ENCODE measurements at places on chromosomes 5 and 9.

DNA sequence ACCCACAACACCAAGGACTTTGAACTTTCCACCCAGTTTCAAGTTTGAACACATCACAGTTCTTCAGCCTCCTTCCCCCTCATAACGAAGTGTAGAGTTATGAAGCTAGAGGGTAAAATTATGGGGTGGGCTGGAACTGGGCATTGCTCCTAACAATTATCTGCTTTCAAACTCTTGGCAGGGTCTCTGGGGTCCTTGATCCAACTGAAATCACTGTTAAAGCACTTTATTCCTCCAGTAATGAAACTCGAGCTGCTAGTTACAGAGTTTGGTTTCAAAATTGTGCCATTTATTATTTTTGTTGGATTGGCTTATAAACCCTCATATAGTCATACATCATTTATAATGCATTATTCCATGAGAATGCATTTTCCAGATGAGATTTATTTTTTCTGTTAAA, 158.5 kb downstream of the RGS3 start:
- no peak for DNase-seq

DNA sequence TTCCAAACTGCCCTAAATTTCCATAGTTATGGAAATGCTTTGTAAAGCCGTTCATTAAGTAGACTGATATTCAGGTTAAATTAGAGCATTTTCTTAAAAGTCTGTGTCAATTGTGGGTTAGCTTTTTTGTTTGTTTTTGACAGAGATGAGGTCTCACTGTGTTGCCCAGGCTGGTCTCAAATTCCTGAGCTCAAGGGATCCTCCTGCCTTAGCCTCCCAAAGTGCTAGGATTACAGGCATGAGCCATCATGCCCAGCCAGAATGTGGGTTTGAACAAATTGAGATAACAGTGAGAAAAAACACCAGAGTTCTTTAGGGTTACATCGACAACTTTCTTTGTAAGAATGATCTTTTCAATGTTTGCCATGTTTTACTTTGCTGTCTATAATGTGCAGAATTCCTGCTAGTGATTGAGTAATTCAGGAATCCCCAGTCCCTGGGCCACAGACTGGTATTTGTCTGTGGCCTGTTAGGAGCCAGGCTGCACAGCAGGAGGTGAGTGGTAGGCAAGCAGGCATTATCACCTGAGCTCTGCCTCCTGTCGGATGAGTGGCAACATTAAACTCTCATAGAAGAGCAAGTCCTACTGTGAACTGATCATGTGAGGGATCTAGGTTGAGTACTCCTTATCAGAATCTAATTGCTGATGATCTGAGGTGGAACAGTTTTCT, 80.5 kb downstream of the RAI14 start:
- DNase-seq = no peak

- DNase-seq = no peak
Measured at GRCh38 chr5:43926923-43927322, 323.9 kb downstream of the NNT start.

DNA sequence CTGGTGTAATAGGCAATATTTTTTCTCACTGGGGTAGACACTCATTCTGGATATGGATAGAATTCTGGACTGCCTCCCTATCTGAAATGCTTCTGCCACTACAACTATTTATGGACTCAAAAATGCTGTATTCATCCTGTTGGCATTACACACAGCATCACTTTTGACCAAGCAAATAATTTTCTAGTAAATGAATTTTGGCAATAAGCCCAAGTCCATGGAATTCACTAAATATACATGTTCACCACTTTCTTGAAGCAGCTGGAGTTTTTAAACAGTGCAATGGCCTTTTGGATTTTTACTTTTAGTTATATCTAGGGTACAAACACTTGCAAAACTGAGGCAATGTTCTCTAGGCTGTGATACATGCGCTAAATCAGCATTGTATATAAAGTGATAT, 724.9 kb upstream of the EDIL3 start:
- no peak for DNase-seq

DNA sequence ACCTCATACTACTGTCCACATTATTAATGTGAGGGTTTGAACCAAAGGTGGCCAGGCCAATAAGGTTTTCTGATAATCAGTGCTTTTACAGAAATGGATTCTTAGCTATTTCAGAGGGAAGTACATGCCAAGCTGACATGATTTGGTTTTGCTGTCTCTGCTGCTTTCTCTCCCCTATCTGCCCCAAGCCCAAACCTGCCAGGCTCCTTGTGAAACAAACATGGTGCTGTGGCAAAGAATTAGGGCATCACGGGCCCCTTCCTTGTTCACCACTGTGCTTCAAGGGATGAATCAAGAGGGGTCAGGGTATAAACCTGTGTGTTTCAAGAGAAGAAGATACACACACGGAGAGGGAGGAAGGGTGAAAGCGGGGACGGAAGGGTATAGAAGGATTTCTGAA, 41.3 kb upstream of the SMU1 start:
- peak; percentile 65 for DNase-seq

DNA sequence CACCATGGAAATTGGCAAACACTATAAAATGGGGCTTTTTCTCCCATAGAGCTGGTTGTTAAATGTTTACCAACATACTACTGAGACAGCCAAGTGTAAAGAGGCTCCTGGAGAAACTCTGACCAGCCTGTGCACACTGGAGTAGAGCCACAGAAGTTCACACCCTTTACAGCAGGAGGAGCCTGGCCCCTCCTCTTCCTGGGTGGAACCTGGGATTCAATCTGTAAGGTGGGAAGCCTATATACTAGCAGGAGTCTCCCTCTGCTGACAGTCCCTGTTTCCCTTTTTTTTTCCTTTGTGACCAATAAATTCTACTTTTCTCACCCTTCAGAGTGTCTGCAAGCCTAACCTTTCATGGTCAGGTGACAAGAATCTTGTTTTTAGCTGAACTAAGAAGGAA, 10.4 kb upstream of the SLC30A5 start:
- DNase-seq = peak; percentile 32

- DNase-seq = no peak
Measured at GRCh38 chr5:58544926-58545325, 37.9 kb upstream of the RAB3C start.

- no peak for DNase-seq
Measured at GRCh38 chr5:14767053-14767452, 102.5 kb downstream of the OTULIN start.

- no peak for DNase-seq
Measured at GRCh38 chr5:146238973-146239372, 35.6 kb downstream of the RBM27 start.

- peak; percentile 95 for DNase-seq
Measured at GRCh38 chr5:56155992-56156584, 77.0 kb downstream of the ANKRD55 start.

DNA sequence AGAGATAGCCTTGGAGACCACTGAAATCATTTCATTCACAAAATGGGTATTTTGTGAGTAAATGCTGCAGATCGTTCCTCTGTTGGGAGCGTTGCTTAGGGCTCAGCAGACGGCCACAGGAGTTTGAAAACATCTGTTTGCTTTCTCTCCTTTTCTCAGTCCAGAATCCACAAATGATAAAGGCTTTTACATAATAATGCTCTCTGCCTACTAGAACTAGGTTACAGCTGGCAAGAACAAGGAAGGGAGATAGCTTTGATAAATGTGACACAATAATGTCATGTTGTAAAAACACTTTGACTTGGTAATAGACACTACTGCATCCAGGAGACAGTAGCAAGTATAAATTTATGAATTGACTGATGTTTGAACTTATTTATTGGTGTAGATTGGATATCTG, 1072.4 kb upstream of the CDH6 start:
- DNase-seq = no peak

GRCh38 chr9:2743937-2744529, 26.7 kb downstream of the KCNV2 start:
- DNase-seq = no peak

DNA sequence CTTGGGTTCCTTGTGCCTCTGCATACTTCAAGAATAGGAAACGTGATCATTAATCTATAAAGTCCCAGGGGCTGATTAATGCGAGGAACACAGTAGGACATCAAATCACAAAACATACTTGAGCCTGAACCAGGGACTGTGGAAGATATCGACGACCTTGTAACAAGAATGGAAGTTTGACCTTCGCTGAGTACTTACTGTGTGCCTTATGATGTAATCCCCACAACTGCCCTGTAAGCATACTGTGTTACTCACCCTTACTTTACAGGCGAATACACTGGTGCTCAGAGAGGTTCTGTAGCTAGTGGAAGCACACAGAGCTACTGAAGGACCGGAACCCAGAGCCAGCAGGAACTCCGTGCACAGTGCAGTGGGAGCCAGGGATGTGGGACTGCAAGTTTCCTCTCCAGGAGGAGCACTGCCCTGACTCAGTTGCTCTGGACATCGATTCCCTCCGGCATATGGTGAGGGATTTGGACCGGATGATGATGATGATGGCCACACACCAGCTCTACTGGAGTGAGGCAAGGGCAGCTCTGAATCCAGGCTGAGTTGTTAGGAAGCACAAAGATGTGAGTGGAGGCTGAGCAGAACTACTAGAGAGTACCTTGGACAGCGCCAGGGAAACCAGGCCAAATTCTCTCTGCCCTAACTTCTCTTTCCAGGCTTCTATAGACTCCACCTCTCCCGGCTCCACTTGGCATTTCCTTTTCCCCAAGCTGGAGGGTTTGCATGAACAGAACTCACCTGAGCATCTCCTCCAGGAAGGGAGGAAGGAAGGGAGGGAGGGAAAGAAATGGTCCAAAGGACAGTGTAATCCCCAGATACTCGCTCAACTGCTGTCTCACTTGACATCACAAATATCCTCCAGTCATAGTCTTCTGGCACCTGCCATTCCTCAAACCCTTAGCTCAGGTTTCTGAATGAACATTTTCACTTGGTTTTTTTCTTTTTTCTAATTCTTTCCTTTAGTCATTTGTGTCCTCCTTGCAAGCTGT, 1.5 kb upstream of the GABBR2 start:
- DNase-seq = peak; percentile 35

DNA sequence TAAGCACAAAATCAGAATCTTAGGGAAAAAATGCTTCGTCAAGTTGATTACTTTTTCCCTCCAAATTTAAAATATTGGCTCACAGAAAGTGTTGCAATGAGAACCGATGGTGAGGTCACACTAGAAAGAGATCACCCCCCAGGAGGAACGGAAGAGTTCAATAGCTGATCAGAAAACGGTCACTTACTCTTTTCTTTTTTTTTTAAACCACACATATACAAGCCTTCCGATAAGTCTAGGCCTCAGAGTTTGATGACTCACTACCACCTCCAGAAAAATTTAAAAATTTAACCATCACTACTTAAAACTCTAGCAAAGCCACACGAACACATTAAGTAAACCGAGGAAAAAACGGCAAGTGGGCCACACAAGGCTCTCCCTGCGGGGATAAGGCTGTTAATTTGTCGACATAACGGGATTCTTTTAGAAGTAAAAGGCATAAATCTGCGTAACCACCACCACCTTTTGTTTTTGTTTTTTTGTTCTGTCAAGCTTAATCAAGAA, 1.2 kb downstream of the SURF4 start:
- DNase-seq = no peak

GRCh38 chr5:134059758-134060495, 54.6 kb upstream of the TCF7 start:
- DNase-seq = no peak

GRCh38 chr9:115327436-115328122, 209.6 kb upstream of the TNC start:
- DNase-seq = no peak

DNA sequence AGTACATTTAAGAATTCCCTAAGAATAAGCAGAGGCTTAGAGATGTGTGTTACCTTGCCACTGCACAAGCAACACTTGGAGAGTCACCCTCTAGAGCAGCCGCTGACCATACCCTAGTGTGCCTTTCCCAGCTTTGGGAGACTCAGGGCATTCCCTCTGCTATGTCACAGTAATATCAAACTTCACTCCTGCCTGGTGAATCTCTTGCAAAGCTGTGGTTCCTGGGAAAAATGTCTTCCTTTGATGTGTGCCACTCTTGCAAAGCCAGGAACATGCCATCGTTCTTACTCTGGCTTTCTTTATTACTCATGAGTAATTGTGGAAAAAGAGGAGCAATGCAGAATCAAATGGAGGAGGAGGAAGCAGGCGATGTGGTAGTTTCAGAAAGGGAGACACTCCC, 173.2 kb downstream of the CCDC192 start:
- no peak for DNase-seq

DNA sequence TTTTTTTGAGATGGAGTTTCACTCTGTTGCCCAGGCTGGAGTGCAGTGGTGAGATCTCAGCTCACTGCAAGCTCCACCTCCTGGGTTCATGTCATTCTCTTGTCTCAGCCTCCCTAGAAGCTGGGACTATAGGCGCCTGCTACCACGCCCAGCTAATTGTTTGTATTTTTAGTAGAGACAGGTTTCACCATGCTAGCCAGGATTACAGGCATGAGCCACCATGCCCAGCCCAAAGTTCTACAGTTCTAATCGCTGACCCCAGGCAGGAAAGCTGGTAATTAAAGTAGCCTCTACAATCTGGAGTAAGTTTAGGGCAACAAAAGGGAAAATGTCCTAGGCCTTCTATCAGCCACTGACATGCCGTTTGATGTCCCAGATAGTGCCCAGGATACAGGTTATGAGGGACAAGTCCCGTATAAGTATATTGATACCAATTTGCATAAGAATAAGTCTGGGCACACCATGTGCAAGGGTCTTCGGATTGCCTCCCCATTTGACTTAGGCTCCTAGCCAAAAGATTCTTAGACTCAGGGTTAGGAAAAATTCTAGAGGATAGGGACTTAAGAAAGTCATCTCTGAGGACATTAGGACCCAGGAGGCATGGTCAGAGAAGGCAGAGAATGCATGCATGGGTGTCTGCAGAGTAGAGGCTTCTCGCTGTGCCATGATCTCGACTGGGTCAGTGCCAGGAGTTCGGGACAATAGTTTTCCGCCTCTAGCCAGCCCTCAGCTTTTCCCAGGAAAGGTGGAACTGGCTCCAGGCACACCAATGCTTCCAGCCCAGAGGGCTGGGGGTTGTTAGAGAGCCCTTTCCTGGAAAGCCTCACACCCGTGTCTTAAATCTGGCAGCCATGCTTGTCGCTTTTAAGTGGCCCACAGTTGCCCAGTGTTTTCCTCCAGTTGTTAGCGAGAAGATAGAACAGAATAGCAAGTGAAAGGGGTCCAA, 1111.1 kb downstream of the TAF11L14 start:
- DNase-seq = peak; percentile 53

GRCh38 chr5:124454081-124454480, 292.4 kb downstream of the ZNF608 start:
- no peak for DNase-seq
